ENCODE measurements at places on chromosomes 3 and 15.

GRCh38 chr15:27638958-27639357 is 460.2 kb downstream of the OCA2 start:
- no peak for DNase-seq

GRCh38 chr15:76060118-76060989 is 569 bp downstream of the TMEM266 start:
- DNase-seq: no peak

- DNase-seq: no peak
Observed at GRCh38 chr3:184676927-184677326, 34.9 kb downstream of the MAGEF1 start.

DNA sequence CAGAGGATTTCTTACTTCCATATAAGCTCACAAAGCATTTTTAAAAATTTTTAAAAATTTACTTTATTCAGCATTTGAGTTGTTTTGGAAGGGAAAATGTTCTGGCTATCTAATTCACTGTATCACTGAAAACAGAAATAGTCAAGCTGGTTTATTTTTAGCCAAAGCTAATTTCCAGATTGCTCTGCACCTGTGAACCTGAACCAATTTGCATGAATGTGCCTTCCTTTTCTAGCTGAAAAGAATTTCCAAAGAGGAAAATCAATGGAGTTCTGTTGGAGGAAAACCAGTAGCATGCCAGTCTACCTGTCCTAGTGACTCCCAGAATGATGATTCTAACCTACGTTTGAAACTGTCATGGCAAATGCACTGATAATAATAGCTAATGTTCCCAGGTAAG is 134.2 kb upstream of the LIPC start:
- DNase-seq: no peak

- no peak for DNase-seq
Observed at GRCh38 chr3:64935971-64936370, 248.2 kb upstream of the ADAMTS9 start.

DNA sequence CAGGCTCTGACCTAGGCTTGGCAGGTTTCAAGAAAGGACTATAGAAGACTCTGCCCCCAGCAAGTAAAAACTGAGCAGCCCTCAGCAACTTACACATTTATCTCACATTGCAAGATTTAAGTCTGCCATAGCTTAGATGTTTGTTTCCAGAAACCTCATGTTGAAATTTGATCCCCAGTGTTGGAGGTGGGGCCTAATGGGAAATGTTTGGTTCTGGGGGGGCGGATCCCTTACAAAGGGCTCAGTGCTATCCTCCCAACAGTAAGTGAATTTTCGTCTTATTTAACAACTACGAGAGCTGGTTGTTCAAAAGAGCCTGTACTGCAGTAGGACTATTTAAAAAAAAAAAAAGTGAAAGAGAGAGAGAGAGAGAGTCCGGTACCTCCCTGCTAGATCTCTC is 125.2 kb upstream of the PROK2 start:
- DNase-seq: no peak

GRCh38 chr15:99115300-99116215 is 10.7 kb downstream of the SYNM start:
- no peak for DNase-seq
